ENCODE measurements at places on chromosomes 2 and 18.
A peak's percentile ranks its signal among the peaks of the same experiment; 100 is the strongest.

DNA sequence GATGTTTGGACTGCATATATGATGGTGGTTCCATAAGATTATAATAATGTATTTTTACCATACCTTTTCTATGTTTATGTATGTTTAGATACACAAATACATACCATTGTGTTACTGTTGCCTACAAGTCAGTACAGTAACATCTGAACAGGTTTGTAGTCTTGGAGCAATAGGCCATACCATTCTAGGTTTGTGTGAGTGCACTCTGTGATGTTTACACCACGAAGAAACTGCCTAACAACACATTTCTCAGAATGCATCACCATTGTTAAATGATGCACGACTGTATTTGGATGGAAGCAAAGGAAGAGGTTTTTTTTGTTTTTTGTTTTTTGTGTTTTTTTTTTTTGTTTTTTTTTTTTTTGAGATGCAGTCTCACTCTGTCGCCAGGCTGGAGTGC, 9.5 kb downstream of the DUSP19 start:
- no peak for DNase-seq

DNA sequence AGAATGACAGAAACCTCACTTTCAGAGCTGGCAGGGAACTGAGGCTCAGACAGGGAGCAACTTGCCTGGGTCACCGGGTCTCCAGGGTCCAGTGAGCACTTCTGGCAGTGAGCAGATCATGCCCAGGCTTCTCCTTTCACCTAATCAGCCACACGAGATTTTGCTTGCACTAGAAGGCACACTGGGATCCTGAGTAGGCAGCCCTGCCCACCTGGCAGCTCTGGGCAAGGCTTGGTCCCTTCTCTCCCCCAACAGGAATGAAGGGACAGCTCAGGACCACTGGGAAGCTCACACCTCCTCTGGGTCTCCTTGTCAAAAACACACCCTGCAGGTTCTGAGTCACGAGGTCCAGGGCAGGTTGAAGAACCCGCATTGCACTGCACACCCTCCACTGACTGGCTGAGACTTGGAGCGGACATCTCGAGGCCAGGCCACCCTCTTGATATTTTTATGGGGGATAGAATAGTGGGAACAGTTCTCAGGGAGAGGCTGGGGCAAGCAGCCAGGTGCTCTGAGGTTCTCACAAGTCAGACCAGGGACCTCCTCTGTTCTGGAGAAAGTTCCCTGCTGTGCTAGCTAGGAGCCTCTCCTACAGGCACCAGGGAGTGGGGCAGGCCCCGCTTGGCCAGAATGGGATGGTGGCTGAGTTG, 5.7 kb downstream of the MAL start:
- no peak for DNase-seq

GRCh38 chr2:69582582-69583176, 60.9 kb downstream of the AAK1 start:
- peak; percentile 36 for DNase-seq

- DNase-seq, result no peak
These were observed 1412.0 kb upstream of the ZEB2 start for GRCh38 chr2:145931781-145932395.

- no peak for DNase-seq
These were observed 117.7 kb downstream of the MEMO1 start for GRCh38 chr2:31893094-31893493.

GRCh38 chr18:27793013-27793785, 383.7 kb downstream of the CDH2 start:
- DNase-seq, result no peak

DNA sequence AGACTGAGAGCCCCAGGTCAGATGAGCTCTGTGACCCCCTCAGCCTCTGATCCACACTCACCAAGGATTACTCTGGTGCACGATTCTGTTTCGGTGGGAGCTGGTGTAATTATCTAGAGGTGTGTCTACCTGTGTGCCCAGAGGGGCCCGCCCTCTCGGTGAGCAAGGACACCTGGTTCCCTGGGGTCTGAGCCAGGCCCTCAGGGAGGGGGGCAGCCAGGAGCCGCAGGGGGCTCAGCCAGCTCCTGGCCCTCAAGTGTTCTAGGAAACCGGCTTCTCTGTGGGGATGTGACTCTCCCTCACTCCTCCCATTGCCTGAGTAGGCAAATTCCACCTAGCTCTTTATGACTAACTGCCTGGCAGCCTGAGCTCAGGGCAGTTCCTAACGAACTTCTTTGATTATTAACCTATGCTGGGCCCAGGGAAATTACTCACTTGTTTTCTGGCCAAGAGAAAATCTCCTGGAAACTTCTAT, 17.4 kb downstream of the AGAP1 start:
- DNase-seq, result peak; percentile 88

- no peak for DNase-seq
These were observed 207.6 kb downstream of the PPP1R1C start for GRCh38 chr2:182193291-182193690.

GRCh38 chr18:4844320-4844719, 352.7 kb downstream of the AKAIN1 start:
- no peak for DNase-seq

DNA sequence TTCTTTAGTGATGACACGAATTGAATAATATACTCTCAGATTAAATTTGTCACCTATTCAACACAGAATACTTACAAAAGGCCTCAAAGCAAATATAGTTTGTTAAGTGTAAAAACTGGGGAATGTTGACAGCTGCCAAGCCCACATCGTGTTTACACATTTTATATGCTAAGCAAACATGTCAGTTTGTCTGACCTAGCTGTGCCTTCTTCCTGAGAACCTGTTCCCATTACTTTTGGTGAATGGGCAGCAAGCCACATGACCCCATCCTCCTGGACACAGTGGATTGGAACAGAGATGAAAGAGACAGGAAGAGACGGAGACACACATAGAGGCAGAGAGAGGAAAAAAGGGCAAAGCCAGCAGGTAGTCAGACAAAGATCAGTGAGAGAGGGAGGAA, 22.9 kb upstream of the CUL3 start:
- DNase-seq, result no peak

GRCh38 chr2:240736281-240737250, 44.9 kb downstream of the AQP12A start:
- no peak for DNase-seq

GRCh38 chr18:56083523-56084287, 495.7 kb upstream of the TCF4 start:
- peak; percentile 20 for DNase-seq

GRCh38 chr2:215626812-215627281, 191.0 kb upstream of the FN1 start:
- no peak for DNase-seq

DNA sequence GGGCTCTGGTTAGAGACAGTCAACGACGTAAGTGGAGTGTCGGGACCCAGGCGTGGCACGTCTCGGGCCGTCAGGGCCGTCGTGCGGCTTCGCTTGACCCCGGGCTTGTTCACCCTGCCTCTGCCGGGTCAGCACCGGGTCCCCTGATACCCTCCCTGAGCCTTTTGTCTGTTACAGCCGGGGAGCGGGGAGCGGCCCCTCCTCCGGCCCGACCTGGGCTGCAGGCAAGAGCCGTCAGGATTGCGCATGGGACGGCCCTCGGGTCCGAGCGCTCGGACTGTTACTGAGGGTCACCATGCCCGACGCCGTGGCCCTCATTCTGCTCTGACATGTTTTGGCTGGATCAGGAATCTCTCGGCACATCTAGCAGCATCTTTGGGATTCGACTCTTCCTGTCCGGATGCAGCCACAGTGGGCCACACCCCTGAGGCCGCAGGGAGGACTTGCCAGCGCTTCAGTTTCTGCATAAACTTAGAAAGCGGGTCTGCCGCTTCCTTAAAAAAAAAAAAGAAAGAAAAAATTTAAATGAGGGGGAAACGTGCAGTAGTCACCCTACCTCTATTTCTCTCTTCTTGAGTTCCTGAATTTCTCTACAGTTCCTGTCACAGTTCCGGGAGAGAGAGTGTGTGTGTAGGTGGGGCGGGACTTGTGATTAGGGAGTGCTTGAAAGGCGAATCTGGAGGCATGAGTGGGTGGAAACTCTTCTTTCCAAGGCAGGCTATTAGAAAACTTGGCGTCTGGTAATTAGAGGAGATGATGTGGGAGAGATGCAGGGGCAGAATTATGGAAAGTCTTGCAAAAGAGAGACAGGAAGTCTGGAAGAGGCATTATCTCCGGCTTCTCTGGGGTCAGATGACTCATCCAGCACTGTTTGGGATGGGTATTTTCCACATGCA, 909 bp downstream of the TMEM87B start:
- peak; percentile 95 for DNase-seq

- DNase-seq, result no peak
These were observed 328.9 kb upstream of the ID2 start for GRCh38 chr2:8352989-8353388.

GRCh38 chr2:229267080-229267479, 4.0 kb downstream of the PID1 start:
- DNase-seq, result no peak

- no peak for DNase-seq
These were observed 217.8 kb downstream of the BCL11A start for GRCh38 chr2:60335533-60336237.

Measured in IMR-90 (cell line).